Esophagus mucosa (tissue), 1 donor: ENCODE measurements at places on chromosomes 3 and 15. TPM values are rescaled to one million over a fixed set of nuclear protein-coding genes. Genes with fewer than 3 reads are reported as not detected.

GRCh38 chr3:59254433-59254832 is 204.6 kb upstream of the CFAP20DC start:
- no peak for ATAC-seq

DNA sequence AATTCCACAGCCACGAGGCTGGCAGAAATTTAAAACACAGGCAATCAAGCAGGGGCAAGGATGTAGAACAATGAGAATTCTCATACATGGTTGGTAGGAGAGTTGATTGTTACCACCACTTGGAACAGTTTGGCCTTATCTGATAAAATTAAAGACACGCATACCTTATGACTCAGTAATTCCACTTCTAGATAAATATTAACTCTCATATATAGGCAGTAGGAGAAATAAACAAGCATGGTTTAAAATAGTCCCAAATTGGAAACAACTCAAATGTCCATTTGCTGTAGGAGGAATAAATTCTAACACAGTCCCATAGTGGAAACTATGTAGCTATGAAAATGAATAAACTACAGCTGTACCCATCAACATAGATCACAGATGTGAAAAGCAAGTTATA is 42.3 kb upstream of the USP3 start:
- ATAC-seq: no peak

DNA sequence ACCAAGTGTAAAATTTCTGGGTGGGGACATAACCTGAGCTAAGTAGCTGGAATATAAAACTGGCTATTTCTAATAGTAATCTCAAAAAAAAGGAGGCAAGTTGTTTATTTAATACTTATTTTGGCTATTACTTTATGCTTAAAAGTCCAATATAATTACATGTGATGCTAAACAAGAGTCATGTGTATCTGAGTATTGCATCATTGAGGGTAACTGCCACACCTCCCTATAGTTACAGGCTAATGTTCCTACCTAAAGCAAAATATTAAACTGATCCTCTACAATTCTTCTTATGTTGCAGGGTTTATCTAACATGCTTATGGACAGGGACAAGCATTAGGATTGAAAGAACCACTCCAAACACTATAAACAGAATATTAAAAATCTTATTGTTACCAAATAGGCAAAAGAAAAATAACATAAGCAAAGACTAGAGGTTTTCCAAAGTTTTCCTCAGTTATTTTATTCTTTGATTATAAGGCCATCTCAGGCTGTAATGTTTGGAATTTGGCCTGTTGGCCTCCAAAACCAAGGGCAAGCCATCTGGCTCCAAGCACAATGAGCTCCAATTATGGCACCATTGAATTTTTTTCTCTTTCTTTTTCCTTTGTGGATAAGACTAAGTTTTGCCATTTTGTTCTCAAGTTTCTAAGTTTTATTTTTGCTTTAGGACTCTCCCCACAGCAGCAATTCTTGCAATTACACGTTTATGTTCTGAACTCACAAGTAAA is 75.8 kb upstream of the ABI3BP start:
- no peak for ATAC-seq

- ATAC-seq: no peak
These were observed 12.0 kb upstream of the TXNRD3 start for GRCh38 chr3:126666658-126667528.

DNA sequence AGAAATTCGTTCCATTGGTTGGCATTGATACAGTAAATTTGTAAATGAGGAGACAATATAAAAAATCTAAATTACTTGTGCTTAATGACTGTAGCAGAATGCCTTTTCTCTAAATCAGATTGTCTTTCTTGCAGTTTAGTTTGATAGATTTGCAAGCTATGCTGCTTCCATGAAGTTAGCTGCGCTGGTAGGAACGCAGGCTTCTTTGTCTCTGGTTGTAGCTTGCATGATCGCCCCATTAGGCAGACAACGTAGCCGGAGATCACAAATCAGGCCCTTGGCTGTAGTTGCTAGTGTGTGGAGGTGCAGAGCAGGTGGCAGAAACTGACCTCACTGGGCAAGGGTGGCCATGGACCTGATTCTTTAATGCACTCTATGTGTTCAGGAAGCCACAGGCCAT is 6.1 kb downstream of the ZIC1 start:
- no peak for ATAC-seq

NECTIN3 gene
- 0.68 TPM for total RNA-seq

DNA sequence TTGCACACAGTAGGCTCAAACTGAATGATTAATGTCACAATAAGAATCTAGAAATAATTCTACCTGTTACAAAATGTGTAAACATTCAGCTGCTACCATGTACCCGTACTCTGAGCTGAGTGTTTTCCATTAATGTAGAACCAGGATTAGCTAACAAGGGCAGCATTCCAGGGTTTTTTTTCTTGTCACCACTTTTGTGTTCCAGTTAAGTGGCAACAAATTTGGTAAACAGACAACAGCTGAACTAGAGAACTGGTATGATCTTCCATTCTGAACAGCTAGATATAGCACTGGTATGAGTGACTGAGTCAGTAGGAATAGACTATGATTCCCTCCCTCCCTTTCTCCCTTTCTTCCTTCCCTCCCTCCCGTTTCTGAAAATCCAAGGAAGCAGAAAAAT is 229.4 kb downstream of the CD47 start:
- ATAC-seq: no peak

DNA sequence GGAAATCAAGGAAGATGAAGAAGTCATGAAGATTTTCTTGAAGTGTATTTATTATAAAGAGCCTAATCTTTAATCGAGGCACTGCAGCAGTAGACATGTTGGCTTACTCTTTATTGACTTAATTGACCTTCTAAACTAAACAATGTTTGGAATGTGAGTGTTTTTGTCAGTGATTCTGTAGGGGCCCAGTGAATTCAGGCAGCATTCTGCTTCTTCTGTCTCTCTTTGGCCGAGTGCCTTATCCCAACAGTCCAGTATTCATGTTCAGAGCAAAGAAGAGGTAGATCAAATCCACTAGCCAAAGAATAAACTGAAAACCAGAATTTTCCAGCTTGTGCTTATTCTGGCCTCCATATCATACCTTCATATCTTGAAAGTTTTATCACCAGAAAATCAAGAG is 55.7 kb downstream of the RLBP1 start:
- ATAC-seq: no peak

DNA sequence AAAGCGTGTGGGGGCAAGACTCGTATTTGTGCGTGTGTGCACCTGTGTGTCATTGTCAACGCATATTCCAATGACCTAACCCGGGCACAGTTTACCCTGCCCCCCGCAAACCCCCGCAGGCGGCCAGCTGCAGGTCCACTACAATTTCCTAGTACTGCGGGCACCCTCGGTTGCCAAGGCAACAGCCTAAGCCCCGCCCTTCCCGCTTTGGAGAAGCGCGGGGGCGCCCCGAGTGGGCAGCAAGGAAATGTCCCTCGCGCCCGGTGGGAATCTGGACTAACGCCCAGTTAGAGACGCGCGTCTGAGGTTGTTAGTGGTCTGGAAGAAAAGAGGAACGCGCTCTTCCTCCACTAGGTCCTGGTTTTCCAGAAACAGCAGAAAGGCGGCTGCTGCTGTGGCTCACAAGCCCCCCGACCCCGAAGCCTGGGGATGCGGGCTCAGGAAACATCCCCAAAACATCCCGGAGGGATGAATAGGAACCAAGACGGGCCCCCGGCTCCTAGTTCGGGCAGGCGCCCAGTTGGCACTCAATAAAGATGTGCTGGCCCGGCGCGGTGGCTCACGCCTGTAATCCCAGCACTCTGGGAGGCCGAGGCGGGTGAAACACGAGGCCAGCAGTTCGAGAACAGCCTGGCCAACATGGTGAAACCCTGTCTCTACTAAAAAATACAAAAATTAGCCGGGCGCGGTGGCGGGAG is 1.1 kb downstream of the ABHD14A start:
- no peak for ATAC-seq

- no peak for ATAC-seq
These were observed 271.4 kb downstream of the TIGIT start for GRCh38 chr3:114565216-114565615.

GRCh38 chr3:117893638-117894037 is 1141.0 kb downstream of the IGSF11 start:
- no peak for ATAC-seq

- no peak for ATAC-seq
These were observed 34.2 kb upstream of the MTMR14 start for GRCh38 chr3:9615003-9615628.

CFAP100 gene
- total RNA-seq: not detected

GRCh38 chr15:57301307-57301706 is 75.0 kb upstream of the CGNL1 start:
- no peak for ATAC-seq

CPLX3 gene
- not detected for total RNA-seq

PPARG gene
- 13.3 TPM for total RNA-seq

GRCh38 chr3:128372281-128372680 is 94.4 kb downstream of the DNAJB8 start:
- no peak for ATAC-seq

GAP43 gene
- not detected for total RNA-seq

ADAMTSL3 gene
- 1.4 TPM for total RNA-seq

DNA sequence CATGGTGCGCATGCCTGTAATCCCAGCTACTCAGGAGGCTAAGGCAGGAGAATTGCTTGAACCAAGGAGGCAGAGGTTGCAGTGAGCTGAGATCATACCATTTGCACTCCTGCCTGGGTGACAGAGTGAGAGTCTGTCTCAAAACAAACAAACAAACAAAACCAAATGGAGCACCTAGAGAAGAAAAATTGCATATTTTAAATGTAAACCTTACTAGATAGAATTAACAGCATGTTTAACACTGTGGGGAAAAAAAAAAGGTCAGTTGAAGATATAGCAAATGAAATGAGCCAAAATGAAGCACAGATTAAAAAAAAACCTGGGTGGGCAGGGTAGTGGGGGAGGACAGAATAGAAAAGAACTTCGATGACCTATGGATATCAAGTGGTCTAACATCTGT is 7.3 kb downstream of the PPP1R14D start:
- ATAC-seq: no peak

DNA sequence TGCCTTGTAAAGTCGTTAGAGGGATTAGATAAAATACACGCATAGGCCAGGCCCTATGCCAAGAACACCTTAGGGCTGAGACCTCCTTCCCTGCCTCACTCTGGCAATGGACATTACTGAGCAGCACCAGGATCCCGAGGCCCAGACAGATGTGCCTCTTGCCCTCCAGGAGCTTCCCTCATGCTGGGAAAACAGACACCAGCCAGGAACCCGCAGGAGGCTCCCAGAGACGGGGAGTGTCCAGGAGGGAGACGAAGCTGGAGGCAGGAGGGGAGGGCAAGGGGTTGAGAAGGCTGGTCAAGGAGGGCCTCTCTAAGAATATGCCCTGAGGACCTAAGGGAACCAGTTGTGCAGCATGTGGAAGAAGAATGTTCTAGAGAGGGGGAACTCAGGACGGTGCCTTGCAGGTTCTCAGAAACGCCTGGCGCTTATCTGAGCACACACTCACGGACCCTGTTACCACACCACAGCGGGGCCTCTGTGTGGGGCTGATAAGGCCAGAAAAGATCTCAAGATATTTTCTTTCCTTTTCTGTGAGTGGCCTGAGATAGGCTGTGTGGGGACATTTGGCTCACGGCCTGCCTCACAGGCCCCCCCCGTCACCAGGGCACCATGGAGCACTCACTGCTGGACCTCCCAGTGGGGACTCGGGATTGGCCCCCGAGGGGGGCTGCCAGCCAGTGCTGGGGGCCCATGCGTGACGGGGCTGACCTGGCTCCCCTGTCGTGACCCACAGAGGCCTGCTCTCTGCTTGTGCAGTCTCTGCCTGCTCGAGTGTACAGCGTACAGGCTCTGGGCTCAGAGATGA is 22.0 kb upstream of the CYP11A1 start:
- ATAC-seq: no peak

- ATAC-seq: no peak
These were observed 91.0 kb downstream of the TPRG1 start for GRCh38 chr3:189262746-189263145.

GRCh38 chr15:75171408-75171807 is 30.3 kb upstream of the C15orf39 start:
- ATAC-seq: no peak

DNA sequence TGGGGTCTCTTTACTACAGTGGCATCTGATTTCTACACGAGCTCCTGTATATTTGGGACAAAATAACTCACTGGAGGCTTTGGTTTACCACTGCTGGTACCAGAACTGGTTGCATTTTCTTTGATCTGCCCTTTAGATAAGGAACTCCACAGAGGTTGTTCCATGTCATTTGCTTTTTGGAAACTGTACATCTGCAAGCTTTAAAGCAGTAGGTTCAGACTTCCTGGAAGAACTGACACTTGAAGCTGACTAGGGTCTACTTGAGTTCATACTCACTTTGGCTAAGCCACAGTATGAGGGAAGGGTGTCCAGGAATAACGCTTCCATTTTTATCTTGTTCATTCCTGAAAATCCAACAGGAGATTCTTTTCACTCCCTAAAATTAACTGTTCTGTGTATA is 86.4 kb downstream of the WWTR1 start:
- ATAC-seq: no peak

DNA sequence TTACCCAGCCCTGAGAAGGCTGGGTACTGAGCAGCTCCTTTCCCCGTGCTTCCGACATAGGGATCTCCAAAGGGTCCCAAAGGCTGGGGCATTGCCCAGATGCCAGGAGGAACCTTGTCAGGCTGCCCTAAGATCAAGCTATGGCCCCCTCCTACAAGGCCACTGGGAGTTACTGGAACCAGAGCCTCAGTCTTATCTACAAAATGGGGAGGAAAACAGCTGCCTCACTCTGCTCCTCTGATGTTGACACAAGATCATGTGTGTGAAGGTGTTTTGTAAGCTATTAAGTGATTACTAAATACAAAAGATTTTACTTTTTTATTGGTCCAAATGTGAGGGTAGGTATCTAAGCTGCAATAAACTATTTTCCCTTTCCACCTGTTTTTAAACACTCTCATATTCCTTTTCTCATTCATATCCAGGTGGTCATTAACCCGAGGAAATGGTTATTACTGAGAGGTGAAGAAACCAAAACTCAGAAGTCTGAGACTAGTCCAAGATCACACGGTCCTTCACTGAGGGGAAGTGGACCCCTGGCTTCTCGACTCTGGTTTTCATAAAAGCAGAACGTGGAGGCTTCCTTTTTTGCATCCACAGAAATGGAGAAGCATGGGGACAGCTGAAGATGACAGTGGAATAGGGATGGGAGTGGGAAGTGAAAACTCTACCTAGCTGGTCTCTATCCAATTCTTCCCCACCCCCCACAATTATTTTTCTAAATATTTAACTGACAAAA is 1.7 kb downstream of the ARPIN start:
- no peak for ATAC-seq

FGD5 gene
- 2.5 TPM for total RNA-seq

LRRC15 gene
- 0.04 TPM for total RNA-seq

PROS1 gene
- 10.0 TPM for total RNA-seq

DNA sequence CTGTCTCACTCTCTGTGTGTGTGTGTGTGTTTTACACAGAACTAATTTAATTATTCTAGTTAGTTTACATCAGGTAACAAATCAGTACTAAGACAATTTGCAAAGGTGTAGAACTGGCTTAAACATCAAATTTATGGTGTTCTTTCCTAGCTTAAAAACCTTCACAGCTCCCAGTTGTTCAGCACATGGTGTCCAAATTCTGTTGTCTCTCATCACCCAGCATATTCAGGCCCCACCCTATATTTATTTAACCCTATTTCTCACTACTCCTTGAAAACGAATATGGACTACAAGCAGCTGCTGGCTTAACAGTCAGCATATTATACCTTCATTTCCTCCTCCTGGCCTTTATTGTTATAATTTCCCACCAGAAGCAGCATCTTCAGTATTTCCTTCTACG is 1.2 kb downstream of the IL20RB start:
- peak; percentile 25 for ATAC-seq
